Activated naive CD4-positive, alpha-beta T cell (primary cell): ENCODE measurements at places on chromosomes 2 and 18.

GRCh38 chr2:146267093-146267492, 1577.7 kb upstream of the ACVR2A start:
- no peak for DNase-seq

- no peak for DNase-seq
Observed at GRCh38 chr2:120235681-120236080, 12.5 kb upstream of the TMEM185B start.

GRCh38 chr2:145066856-145067548, 547.1 kb upstream of the ZEB2 start:
- no peak for DNase-seq

GRCh38 chr2:122251158-122251557, 495.7 kb downstream of the TSN start:
- no peak for DNase-seq

- DNase-seq: no peak
Observed at GRCh38 chr2:120764991-120765677, 29.5 kb downstream of the GLI2 start.

DNA sequence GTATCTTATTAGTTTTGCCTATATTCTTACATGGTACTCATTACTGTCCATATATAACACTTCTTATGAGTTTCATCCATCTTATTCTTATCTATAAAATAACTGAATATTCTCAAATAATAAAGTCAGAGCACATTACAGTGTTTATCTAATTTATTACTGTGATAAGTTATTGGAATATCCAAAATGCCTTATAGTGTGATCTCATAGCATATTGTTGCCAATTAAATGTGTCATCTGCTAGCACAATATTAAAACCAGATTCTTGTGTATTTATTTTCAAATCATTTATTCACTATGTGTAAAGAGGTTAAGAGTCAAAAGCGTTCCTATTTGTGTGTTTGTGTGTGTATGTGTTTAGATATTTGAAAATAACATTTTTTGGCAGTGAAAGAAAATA, 151.9 kb downstream of the WDR7 start:
- DNase-seq: no peak

GRCh38 chr2:96554293-96555145, 18.0 kb downstream of the ARID5A start:
- DNase-seq: peak; percentile 61

DNA sequence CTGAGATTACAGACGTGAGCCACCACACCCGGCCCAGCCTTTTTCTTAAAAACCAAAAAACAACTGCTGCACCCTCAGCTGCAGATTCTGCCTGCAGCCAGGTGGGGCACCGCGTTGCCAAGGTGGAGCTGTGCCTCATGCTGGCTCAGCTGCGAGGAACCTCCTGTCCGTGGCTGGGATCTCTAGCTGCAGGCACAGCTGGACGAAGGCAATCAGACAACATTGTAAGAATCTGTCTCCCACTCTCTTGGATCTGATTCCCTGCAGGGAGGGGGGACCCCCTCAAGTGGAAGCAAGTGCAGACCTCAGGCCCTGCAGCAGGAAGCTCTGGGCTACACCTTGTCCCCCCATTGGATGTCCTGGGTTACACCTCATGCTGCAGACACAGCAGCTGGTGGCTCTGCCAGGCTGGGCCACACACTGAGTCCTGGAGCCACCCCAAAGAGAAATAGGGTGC, 24.1 kb downstream of the CIDEA start:
- DNase-seq: no peak
